ENCODE measurements at places on chromosomes 11 and 22.

- peak; percentile 75 for DNase-seq
Measured at GRCh38 chr11:48013269-48013901, 33.0 kb downstream of the PTPRJ start.

DNA sequence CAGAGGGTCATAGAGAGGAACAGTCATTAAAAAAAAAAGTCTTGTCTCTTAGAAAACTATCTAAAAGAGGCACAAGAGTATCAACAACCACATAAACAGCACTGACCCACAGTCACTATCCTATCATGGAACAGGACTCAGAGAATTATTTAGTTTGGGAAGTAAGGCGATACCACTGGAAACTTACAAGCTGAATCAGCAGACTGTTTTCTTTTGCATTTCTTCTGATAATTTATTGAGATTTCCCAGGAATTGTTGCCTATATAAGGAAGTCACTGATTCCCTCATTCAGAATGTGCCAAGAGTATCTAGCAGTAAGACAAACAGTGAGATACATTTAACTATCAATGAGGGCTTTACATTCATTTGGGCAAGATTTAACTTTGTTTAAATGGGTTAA lies 304.1 kb downstream of the GUCY1A2 start:
- DNase-seq, result no peak

- no peak for DNase-seq
Measured at GRCh38 chr11:970319-970871, 44.7 kb downstream of the AP2A2 start.

- DNase-seq, result no peak
Measured at GRCh38 chr22:45239681-45240051, 1.0 kb downstream of the KIAA0930 start.

DNA sequence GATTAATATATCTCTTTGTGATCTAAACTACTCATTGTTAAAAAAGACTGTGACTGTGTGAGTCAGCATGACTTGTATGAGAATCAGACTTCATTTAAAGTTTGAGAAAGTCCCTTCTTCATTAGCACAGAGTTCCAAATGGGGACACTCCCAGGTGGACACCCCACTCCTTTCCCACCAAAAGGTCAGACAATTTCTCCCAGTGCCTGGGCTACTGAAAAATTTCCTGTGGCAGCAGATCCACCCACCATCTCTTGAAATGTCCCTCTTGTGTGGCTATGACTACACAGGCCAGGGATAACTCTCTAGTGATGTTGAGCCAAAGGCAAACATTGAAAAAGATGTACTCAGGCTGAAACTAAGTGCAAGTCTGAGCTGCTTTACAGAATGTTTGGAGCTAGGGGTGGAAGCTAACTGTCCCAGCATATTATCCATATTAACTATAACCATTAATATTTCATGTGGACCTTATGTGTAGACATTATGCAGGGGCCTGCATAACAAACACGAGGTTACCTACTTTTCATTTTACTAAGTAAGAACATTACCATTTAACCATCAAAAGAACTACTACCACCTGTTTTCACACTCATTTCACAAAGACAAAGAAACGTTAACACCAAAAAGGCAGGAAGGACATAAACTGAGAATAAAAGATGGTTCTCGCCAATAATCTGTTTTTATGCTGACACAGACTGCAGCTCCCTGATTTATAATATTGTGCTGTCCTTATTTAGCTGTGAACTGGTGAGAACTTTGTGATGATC lies 44.8 kb downstream of the MMP20 start:
- no peak for DNase-seq

- no peak for DNase-seq
Measured at GRCh38 chr22:26514419-26515161, 2.3 kb upstream of the TFIP11 start.

GRCh38 chr11:126917531-126918204 lies 82.9 kb downstream of the KIRREL3 start:
- DNase-seq, result peak; percentile 45

DNA sequence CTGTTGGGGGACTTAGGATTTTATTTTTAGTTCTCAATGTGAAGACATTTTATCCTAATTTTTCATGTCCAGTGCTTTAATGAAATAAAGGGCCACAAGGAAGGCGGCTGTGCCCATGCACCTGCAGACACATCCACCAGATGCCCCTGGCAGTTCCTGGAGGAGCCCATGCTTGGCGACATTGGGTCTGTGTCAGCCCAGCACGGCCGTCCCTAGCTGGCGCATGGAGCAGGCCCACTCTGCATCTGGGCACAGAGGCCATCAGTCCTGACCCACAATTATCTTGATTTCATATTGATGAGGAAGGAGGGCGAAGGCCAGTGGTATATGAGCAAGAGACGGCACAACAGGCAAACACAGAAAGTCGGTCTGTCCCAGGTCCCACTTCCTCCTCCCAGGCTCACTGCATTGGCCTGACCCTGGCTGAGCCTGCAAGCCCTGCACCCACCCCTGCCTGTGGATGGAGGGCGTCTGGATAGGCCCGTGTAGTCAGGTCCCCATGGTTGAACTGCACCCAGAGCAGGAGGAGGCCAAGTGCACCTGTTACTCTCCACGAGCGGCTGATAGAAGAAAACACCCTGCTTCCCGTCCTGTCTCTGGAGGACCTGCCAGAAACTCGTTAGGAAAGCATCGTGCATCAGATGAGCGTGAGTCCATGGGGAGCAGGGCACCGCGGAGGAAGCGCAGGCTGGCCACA lies 296.9 kb downstream of the BRD1 start:
- DNase-seq, result no peak

- DNase-seq, result no peak
Measured at GRCh38 chr22:44316393-44317122, 3.8 kb upstream of the SHISAL1 start.

DNA sequence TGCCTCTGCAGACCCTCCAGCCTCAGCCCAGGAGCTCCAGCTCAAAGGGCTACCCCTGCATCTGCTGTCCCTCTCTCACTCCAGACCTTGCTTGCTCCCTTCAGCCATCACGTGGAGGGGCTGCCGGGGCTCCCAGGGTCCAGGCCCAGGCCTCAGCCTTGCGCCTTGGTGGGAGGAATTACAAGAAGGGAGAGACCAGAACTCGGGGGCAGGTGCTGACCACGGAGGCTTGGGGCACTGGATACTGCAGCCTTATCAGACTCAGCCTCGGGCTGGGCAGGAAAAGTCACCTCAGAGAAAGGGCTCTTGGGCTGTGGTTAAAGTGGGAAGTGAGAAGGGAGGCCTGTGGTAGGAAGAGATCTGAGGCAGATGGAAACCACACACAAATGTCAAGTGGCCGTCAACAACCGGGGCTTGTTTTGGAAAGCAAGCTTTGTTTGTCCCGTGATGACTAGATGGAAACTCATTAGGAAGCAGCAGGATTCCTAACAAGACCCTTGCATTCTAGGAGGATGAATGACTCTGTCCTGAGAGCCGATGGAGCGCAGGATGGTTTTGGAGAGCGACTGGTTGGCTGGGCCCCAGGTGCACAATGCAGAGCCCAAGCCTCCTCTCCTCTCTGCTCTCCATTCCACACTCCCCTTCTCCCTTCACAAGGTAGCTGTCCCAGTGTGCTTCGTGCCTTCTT lies 1321.7 kb downstream of the TBC1D22A start:
- DNase-seq, result no peak

GRCh38 chr11:116730241-116730561 lies 42.6 kb downstream of the BUD13 start:
- DNase-seq, result no peak

- DNase-seq, result no peak
Measured at GRCh38 chr11:15117751-15118150, 3.0 kb downstream of the INSC start.
